Astrocyte of the cerebellum (primary cell): ENCODE measurements at places on chromosomes 12 and 14.

DNA sequence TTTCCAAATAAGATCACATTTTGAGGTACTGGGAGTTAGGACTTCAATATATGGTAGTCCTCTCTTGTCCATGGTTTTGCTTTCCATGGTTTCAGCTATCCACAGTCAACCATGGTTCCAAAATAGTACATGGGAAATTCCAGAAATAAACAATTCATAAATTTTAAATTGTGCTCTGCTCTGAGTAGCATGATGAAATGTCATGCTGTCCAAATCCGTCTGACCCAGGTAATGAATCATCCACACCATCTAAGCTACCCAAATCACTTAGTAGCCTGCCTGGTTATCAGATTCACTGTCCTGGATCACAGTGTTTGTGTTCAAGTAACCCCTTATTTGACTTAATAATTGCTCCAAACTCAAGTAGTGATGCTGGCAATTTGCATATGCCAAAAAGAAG is 197.9 kb downstream of the TMTC3 start:
- no peak for DNase-seq

- no peak for DNase-seq
Observed at GRCh38 chr14:24094841-24095270, 745 bp downstream of the PCK2 start.

GRCh38 chr12:64390275-64390851 is at the start of gene C12orf56:
C12orf56 (minus strand) TSS chr12:64390758; CDS start chr12:64390565, 193 bp downstream.
- no peak for DNase-seq

DNA sequence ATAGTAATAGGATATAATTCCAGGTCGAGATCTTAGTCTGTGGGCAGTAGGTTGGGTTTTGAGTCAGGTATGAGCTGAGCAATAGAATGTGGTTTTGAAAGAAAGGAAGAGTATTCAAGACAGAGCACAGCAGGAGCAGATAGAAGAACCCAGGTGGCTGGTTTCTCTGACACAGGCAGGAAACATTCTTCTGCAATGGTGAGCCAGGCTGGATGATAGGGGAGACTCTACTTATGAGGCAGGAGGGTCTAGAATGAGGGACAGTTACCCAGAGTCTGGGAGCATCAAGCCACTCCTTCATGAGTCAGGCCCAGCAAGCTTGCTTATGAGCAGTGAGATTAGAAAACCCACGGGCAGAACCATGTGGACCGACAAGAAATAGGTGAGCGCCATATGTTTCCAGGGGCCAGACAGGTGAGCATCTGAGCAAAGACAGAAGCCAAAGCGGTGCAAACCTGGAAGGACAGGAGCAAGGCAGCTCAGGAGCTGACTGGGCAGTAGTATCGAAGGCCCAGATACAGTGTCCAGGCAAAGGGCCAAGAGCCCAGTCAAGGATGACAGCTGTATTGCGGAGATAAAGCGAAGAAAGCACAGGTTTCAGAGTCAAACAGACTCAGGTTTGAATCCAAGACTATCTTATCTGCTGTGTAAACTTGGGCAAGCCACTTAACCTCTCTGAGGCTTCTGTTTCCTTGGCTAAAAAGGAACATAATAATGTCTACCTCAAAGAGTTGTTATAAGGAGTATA is 22.5 kb upstream of the PCNX1 start:
- DNase-seq: no peak

- DNase-seq: no peak
Observed at GRCh38 chr12:124170760-124171159, 124.1 kb upstream of the RFLNA start.

DNA sequence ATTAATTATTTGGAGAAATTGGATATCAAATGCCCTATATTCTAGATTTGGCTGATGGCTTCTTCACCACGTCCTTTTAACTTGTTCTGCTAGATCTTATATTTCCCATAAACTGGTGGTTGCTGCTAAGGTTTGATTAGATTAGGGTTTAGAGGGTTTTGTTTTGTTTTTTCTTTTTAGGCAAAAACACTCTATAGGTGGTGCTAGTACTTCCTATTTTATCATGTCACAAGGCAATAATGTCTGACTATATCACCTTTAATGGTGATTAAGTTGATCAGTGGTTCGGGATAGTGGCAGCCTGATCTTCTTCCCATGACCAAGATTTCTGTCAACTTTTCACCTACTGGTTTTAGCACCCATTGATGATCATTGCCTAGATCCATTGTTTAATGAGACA is 455.1 kb downstream of the RAD51B start:
- no peak for DNase-seq

- no peak for DNase-seq
Observed at GRCh38 chr14:27553790-27554189, 956.0 kb upstream of the NOVA1 start.

DNA sequence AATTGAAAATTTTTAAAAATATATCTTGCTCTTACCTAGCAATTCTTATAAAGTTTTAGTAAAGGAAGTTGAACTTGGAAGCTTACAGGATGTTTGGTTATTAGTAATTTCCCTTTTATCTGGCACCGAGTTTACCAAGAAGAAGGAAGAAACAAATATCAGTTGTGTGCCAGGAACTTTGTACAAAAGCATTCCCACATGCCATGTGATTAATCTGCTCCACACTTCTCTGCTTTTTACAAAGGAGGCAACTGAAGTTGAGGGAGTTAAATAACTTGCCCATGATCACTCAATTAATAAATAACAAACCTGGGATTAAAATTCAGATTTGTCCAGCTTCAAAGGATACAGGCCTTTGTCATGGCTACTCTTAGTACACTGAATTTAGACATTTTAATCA is 122.5 kb upstream of the BCAT1 start:
- no peak for DNase-seq

DNA sequence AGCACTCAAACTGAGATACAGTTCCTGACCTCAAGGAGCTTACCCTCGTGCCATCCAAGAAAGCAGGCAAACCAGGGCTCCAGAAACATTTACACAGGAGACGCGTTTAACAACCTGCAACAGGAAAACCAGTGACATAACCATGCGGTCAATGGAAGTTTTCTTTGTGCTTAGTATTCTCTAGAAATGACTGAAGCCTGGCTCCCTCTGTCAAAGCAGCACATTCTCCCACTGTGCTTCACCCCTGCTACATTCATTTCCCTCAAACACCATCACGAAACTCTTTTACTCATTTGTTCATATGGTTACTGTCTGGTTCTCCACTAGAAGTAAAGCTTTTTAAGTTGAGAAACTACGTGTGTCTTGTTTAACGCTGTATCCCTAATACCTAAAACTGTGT is 161.3 kb upstream of the CCND2 start:
- no peak for DNase-seq

- DNase-seq: no peak
Observed at GRCh38 chr12:30166006-30166795, 382.5 kb upstream of the TMTC1 start.

GRCh38 chr12:11457996-11458645 is 62.8 kb upstream of the PRB2 start:
- DNase-seq: no peak

GRCh38 chr14:56023661-56024081 is 94.5 kb upstream of the PELI2 start:
- no peak for DNase-seq

- DNase-seq: no peak
Observed at GRCh38 chr14:73323896-73324399, 86.6 kb downstream of the PAPLN start.

DNA sequence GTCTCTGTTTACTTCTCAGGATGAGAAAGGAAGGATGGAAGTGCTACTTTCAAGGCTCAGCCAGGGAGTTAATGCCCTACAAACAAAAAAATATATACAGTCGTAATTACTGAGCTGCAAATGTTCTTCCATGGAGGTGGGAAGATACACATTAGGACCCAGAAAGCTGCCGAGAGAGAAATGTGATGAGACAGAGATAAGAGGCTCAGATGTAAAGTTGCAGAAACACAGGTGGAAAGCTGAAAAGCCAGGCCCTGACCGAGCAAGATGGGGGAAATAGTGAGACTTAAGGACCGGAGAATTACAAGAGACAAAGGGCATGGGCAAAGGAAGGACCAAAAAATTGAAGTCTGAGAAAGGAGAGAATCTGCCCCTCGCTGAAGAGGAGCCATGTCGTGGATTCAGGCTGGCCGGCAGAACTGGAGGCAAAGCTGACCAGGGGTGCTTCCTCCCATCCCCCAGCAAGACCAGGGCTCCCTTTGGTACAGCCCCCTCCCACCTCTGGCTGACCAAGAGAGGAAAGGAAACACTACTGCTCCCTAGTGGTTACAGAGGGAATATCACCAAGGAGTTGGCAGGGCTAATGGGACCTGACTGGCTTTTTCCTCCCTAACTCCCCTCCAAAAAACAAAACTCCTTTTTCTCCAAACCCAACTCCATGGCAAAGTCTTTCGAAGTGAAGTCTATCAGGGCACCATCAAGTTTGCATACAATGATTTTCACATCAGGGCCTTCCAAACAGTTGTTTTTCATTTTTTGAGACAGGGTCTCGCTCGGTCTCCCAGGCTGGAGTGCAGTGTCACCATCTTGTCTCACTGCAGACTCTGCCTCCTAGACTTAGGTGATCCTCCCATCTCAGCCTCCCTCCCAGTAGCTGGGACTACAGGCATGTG is 12.1 kb downstream of the ZFHX2 start:
- no peak for DNase-seq

DNA sequence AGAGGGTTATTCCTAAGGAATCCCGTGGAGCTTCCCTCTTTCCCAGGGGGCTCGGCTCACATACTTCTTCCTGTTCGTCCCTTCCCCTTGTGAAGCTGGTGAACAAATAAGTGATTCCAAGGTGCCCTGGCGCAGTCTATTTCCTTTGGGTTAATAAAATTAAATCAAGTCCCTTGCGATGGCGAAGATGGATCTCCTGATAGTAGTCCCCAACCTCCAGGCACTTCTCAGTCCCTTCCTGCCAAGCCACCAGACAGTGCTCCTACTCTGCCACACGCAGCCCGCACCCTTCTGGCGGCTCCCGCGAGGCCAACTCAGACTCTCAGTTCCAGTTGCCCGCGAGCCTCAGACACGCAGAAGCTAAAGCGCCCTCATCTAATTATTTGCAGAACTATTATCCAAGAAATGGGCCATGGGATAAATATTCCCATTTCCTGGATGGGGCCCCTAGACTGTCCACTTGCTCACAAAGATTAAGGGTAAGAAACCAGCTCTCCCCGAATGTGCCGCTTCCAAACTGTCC is 2.4 kb upstream of the SIX6 start:
- DNase-seq: no peak

DNA sequence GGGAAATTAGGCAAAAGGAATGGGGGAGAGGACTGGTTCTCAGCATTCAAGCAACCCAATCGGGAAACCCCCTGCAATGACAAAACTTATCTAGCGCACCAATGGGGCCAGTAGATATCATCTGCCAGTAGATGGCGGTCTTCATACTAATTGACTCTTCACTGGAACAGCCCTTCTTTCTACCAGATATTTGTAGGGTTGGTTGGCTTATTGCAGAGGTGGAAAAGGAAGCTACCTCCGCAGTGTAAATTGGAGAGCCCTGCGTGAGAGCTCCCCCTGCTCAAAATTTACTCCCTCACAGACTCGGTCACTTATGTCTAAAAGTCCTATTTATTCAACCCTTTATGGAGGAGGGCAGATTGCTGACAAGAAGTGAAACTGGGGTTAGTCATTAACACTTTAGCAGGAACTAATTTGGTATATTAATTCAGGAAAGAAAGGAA is 166.1 kb upstream of the CCND2 start:
- DNase-seq: no peak
